CD4-positive, alpha-beta T cell treated with Interleukin-10 for 1 hour (primary cell): ENCODE measurements at places on chromosomes 12 and 14.

DNA sequence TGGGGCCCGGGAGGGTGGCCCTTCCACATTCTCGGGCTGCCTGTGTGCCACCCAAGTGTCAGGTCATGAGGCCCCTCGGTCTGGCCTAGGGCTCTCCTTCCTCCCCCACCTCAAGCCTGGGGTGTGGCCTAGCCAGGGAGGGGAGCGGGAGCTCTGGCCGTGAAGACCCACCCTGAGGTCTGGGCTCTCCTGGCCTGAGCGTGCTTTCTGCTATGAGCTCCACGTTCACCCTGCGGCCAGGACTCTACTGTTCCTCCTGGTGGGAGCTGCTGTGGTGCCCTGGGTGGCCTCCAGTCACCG, 12.0 kb downstream of the PACS2 start:
- no peak for DNase-seq

DNA sequence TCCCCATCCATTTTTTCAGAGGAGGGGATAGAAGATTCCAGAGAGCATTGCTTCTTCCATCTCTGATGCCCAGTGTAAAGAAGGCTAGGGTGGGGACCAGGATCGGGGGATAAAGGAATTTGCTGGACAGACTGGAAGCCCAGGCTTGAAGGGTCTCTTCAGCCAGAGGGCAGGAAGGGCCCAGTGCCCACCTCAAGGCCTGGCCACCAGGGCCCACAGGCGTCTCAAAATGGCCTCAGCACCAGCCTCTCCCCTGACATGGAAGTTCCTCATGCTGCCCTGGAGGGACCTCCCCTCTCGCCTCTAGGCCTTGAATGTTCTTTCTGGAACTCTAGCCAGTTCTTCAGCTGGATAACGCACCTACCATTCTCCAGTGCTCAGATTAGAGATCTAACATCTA, 2.8 kb downstream of the RPS6KL1 start:
- no peak for DNase-seq

- DNase-seq: no peak
Measured at GRCh38 chr14:50212726-50213125, 18.7 kb downstream of the SOS2 start.

DNA sequence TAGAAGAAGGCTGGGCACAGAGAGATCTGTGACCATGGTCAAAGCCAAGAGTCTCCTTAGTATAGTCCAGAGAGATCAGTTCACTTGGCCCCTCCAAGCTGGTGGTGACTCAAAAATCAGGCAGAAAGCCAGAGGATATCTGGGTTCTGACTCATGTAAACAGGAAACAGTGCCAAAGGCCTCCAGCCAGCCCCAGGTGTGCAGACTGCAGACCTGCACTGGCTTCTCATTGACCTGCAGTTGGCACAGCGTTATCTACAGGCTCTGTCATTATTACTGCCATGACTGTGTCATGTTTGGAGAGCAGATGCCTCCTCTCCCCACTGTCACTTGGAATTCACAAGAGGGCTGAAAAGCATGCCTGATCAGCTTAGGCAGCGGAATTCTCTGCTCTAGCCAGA, 295.7 kb upstream of the PRKD1 start:
- DNase-seq: no peak

DNA sequence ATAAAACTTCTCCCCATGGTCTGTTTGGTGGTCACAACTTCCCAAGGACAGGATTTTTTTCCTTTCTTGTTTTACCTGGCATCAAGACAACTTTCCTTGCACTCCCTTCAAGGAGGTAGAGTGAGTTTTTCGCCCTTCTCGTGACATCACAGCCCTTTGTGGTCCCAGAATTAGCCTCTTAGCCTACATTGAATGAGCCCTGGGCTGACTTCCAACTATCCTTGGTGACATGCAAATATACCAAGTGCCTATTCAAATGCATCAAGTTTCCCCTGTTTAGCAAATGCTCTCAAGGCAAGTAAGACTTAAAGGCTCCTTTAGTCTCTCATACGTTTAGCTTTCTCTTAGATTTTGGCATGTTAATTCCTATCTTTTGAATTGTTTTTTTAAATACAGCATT, 36.6 kb downstream of the TC2N start:
- no peak for DNase-seq

GRCh38 chr12:46910830-46911229, 85.0 kb upstream of the SLC38A4 start:
- DNase-seq: no peak

GRCh38 chr12:93530358-93530757, 42.1 kb upstream of the SOCS2 start:
- DNase-seq: no peak

DNA sequence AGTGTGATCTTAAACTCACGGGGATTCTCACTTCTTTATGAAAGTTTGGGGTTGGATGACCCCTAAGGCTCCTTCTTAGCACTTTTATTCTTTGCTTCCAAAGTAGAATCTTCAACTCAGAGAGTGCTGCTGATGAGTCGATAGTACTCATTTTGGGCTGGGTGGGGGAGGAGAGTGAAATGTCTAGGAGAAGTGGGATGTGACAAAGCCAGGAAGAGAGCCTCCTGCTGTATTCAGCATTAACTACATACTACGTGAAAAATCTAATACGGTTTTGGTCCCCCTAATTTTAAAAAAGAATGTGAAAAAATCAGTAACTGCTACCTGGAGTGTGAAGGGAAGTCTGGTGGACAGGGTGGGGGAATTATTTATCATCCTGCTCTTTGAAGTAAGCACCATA, 148.3 kb downstream of the SAMD4A start:
- no peak for DNase-seq

DNA sequence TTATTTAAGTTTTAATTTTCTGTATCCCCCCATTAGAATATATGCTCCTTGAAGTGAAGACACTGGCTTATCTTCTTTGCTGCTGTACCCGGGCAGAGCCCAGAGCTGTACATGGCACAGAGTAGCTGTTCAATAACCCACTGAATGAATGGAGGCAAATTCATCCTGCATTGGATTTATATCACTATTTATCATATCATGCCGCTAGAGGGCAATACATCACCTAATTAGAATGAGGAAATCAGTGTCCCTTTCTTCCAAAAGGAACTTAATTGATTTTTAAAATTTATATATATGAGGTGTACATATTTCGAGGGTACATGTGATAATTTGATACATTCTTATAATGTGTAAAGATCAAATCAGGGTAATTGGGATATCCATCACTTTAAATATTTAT, 89.2 kb upstream of the TMEM260 start:
- DNase-seq: peak; percentile 45

DNA sequence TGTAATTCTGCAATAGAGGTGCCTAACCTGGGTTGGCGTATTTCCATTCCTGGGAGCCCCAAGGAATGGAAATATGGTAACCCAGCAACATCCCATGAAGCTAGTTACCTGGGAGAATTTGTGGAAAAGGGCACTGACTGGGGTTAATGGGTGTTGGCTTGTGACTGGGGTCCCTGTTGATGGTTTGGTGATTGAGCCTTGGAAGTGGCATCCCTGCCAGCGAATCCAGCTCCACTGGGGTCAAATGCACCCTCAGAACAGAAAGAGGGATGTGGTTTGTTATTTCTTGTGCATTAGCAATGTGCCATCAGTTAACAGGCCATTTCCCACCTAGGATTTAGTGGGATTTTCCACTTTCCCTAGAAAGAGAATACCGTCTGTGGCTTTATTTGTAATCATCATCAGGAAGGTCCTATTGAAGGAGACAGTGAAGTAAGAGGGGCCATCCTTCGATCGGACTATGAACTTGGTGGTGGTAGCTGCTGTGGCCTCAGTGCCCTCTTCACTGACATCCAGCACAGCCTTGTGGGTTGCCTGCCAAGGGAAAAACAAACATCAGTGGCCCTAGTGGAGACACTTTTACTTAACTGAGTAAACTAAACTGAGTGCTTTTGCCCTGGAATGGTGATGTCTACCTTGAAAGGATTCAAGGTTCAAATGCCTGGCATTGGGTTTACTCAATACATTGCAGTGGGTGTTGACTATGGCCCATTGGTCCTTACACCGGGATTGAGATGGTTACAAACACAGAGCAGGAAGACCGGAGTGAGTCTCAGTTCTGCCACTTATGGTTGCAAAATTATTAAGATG, 10.4 kb upstream of the SERPINA11 start:
- no peak for DNase-seq

DNA sequence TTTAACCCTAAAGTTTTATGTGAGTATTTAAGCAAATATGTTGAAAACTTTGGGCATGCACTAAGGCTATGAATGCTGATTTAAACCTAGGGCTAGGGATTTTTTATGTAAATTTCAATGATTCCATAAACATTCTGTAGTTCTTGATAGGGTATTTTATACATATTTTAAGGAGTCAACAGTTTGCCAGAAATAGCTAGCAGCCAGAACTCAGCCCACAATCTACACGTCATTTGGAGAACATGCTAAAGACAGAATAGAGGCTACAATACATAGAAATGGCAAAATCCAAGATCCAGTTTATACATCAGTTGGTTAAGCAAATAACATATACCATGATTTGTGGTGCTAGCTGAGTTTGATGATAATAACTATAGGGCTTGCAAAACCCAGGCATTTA, 184.7 kb downstream of the TMEM117 start:
- DNase-seq: no peak

GRCh38 chr12:32533971-32534590, 134.7 kb downstream of the FGD4 start:
- no peak for DNase-seq

DNA sequence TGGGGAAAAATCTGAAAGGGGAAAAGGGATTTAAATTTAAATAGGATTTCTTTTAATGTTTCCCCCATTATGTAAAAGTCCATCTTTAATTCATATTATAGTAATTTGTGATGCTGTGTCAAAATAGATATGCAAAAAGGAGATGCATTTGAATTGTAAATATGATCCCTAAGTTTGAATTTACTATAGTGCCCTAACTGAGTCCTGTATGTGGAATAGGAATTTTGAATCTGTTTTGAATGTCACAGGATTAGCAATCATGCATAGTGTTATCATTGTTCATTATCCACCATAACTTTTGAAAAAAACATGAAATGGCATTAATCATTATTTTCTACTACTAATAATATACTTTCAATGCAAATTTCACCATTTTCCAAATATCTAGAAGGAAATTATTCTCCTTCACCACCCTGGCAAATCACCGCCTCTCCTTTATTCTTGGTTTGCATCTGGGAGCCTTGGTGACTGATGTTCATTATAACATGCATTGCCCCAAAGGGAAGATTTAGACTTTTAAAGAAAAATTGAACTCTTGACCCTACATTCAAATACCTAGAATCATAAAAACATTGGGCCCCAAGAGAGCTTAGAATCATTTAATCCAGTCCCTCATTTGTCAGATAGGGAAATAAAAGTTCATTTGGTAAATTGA, 341.5 kb upstream of the TMPO start:
- DNase-seq: no peak
